Fibroblast of upper back skin (primary cell): ENCODE measurements at places on chromosomes 4 and X.

DNA sequence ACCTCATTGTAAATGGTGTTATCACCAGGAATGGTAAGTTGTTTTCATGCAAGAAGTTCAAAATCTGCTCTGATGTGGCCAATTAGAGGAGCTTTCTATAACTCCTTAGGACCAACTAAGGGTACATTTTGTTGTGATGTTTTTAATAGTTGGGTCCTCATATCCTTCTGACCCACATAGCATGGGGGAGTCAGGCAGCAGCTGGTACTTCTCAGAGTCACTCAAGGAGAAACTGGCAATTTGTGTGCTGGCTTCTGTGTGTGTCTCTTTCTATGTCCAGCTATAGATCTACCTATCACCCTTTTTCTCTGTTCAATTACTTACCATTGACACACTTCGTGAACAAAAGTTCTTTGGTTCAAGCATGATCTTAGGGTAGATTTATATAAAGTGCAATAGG, 194.3 kb upstream of the TENM3 start:
- DNase-seq = no peak

DNA sequence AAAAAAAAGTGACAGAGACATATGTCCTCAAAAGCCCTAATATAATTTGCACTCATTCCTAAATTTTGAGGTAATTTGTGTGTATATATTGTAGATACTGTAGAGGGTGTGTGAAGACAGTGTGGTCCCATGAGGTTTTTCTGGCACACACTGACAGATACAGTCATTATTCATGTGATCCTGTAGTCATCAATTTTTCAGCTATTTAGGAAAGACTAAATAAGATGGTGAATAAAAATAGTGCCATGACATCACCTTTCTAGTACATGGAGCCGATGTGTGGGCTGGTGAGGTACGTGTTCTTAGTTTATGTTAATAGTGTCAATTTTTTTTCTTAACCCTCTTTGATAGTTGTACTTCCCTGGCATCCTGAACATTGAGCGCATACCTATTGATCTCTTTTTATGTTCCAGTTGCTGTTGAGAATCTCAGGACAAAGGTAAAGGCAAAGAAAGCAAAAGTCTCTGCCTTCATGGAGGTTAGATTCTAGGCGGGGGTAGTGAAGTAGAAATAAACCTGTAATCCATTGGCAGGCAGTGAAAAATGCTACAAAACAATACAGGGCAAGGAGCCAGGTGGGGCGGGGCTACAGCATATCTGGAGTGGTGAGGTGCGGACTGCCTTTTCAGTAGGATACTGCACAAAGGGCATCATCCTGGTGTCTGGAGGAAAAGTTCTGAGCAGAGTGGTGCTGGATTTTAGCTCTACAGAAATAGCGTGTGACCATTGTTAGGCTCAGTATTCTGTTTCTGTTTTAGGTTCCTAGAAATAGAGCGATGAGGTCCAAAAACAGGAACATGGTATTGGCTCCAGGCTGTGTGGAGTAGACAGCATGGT, 93.8 kb downstream of the ARHGAP10 start:
- no peak for DNase-seq

GRCh38 chr4:172055046-172055445, 241.8 kb downstream of the GALNTL6 start:
- DNase-seq = no peak

DNA sequence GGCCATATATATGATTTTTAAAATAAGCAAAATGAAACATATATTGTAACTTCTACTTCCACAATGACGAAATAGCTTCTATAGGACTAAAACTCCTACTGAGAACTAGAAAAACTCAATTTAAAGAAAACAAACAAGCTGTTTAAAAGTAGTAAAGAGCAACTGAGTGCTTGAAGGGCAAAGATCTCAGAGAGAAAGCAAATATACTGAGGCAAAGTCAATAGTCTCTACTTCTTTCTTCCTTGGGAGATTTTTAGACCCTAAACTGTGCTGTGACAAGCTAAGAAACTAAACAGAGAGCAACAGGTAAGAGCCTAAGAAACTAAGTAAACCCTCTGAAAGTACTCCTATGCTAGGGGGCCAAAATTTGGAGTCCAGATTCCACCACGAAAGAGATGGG, 8.6 kb downstream of the RCHY1 start:
- no peak for DNase-seq

DNA sequence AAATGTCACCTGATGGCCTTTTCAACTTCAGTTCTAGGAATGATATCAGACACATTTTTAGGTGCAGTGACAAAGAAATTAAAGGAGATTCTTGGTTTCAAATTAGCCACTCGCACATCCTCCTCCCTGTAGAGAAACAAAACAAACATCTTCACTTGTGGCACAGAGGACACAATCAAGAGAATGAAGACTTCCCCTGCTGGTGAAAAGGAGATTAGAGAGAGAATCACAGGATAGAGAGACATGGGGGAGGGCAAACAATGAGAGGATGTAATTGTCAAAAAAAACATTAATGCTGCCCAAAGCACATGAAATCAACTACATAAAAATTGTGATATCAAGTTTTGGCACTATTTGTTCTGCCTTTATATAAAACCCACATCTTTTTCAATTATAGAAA, 34.5 kb downstream of the ACE2 start:
- no peak for DNase-seq

- no peak for DNase-seq
Measured at GRCh38 chrX:19462231-19462630, 53.1 kb downstream of the MAP3K15 start.
